ENCODE measurements at places on chromosomes 2 and 18.

GRCh38 chr2:17540093-17540812 lies at the start of gene VSNL1:
VSNL1 (plus strand) TSS chr2:17540696; CDS start chr2:17592075, 51,379 bp downstream.
- DNase-seq = no peak

DNA sequence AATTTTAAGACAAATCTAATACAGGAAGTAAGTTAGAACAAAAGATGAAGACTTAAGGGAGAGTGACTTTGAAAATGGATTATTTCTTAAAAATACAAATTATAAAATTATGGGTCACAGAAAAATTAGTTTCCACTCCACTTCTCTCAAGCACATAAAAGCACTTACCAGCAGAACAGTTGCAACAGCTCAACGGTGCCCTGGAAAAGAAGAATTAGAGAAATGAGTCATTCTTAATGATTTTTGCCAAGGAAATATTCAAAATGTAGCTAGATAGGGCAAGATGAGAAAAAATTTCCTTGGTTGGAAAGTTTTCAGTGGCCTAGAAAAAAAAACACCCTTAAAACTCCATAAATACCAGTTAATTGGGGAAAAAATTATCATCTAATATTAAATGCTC lies 2185.6 kb upstream of the CELF4 start:
- no peak for DNase-seq

GRCh38 chr2:132782176-132782783 lies 112.3 kb upstream of the LYPD1 start:
- no peak for DNase-seq

DNA sequence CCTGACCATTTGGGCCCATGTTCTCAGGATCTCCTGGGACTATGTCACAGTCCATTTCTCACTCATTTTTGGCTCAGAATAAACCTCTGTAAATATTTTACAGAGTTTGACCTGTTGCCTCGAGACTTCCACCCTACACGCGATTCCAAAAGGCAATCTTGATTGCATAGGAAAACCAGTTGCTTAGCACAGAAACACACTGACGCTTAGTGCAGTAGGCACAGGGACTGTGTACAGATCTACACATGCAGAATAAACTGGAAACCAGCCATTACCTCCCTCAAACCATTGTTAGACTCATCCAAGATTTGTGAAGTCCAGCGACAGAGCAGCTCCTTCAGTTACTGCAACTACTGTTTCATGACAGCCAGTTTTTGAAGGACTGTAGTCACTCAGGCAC lies 73.0 kb downstream of the NCKAP5 start:
- no peak for DNase-seq

DNA sequence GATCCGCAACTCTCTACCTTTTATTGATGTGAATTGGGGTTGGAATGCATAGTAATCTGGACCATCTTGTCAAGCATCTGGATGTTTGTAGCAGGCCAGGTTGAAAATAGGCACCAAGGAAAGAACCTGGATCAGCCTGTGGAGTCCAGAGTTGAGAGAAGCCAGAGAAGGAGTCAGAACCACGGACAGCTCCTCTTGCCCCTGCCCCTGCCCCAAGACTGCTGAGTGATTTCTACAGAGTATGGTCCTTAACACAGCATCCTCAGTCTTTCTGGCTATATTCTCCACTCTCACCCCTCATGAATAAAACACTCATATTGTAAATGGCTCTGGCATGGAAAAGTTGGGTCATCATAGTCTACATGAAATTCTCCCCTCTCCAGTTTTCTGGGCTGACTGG lies 154.6 kb downstream of the LOXHD1 start:
- no peak for DNase-seq

DNA sequence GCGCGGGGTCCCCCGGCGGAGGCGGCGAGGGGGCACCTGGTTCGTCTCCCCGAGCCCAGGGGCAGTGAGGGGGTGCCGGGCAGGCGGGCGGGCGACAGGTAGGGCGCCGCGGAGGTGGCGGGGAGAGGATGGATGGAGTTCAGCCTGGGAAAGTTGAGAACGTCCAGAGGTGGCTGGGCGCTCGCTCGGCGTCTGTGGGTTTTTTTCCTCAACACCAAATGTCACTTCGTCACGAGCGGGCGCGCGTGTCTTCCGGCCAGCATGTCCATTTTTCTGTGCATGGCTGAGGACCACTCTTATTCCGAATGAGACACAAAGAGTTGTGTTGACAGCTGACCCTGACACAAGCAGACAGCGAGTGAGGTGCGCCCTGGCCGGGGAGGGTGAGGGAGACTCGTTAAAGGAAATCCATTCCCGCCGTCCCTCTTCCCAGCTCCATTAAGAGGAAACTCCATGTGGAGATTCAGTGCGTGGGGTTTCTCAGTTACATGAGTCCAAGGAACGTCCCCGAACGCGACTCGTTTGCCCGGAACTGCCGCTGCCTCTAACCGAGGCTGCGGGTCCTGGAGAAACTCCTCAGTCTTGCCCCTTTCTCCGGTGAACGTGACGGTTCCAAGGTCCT lies 859 bp downstream of the GREB1L start:
- DNase-seq = no peak

- no peak for DNase-seq
Measured at GRCh38 chr2:190410166-190410565, 2.0 kb downstream of the MFSD6 start.

DNA sequence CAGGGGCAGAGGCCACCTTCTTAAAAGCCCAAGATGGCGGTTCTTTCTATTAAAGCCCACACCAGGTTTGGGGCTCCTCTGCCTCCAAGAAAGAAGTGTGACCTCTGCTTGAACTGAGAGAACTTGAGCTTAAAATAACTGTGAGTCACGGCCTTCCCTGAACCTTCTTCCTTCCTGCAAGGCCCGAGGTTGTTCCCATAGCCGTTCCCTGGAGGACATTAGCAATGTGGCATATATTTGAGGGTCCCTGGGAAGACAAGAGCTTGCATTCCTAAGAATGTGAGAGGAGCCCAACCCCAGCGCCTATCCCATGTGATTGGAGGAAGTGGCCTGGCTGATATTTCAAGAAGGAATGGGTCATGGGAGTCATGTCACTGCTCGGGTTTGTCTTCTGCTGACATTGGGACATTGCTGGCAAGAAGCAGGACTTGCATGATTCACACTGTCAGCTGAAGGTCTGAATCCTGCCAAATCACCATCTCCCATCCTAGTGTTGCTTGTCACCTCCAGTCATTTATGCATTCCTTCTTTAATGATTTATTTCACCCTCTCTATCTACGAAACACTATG lies 168.1 kb downstream of the TRIB2 start:
- DNase-seq = no peak

GRCh38 chr2:55518841-55519165 lies 715 bp upstream of the CFAP36 start:
- no peak for DNase-seq
